NCI-H187 (cell line): ENCODE measurements at places on chromosomes 11 and 22.

DNA sequence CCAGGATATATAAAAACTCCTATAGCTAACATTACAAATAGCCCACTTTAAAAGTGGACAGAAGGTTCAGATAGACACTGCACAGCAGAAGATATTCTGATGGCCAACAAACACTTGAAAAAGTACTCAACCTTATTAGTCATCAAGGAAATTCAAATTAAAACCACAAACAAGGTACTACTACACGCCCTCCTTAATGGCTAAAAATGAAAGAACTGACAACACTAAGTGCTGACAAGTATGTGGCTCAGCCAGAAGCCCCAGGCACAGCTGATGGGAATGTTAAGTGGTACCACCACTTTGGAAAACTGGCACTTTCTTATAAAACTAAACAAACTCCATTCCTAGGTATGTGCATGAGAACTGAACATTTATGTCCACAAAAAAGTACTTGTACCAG is 320.1 kb downstream of the TBC1D22A start:
- no peak for DNase-seq

DNA sequence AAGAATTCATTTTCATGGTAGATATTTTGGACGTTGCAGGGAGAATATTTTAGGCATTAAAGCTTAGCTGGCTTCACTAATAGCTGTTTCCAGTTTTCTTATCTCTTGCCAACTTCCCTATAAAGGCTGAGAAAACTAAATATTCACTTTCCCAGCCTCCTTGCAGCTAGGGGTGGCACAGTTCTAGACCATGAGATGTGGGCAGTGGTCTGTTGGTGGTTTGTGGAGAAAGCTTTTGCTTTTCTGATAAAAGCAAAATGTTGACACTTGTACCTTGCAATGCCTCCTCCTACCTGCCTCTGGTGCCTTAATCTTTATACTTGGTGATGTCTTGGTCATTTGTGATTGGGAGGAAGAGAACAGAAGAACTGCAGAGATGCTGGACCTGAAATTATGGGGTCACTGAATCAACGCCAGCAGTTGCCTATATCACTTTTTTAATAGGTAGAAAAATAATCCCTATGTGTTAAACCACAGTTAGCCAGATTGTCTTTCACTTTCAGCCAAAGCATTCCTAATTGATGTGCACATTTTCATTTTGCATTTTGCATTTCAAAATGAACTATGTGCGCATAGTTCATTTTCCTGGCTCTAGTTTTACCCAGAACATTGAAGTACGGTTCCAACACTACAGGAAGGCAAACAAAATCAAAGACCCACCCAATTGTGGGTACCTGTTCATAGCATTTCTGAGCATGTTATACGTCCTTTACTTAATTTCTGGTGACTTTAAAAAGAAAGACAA is 24.9 kb upstream of the ABTB2 start:
- DNase-seq = no peak

DNA sequence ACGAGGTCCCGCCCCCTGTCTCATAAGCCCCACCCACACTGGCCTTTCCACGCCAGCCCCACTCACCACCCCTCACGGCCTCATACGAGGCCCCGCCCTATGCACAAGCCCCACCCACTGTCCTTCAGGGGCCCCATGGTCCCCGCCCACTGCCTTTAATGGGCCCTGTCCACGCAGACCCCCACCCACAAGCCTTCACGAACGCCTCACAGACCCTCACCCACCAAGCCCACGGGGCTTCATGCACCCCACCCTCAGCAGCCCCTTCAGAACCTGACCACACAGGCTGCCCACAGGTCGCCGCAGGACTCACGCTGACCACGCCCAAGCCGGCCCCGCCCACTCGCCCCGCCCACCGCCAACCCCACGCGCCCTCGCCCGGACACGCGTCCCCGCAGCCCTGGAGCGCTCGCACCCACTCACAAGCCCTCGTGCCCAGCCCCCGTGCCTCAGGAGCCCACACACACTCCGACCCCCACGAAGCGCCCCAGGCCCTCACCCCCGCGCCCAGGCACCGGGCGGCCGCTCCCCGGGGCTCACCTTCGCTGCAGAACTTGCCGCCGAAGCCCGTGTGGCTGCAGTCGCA is 10.5 kb downstream of the NRXN2 start:
- no peak for DNase-seq

- DNase-seq = no peak
Observed at GRCh38 chr11:116312570-116313391, 460.0 kb downstream of the BUD13 start.

- no peak for DNase-seq
Observed at GRCh38 chr22:48594016-48594756, 1233.5 kb downstream of the BRD1 start.

GRCh38 chr11:69297787-69298266 is 3.9 kb downstream of the MYEOV start:
- no peak for DNase-seq

DNA sequence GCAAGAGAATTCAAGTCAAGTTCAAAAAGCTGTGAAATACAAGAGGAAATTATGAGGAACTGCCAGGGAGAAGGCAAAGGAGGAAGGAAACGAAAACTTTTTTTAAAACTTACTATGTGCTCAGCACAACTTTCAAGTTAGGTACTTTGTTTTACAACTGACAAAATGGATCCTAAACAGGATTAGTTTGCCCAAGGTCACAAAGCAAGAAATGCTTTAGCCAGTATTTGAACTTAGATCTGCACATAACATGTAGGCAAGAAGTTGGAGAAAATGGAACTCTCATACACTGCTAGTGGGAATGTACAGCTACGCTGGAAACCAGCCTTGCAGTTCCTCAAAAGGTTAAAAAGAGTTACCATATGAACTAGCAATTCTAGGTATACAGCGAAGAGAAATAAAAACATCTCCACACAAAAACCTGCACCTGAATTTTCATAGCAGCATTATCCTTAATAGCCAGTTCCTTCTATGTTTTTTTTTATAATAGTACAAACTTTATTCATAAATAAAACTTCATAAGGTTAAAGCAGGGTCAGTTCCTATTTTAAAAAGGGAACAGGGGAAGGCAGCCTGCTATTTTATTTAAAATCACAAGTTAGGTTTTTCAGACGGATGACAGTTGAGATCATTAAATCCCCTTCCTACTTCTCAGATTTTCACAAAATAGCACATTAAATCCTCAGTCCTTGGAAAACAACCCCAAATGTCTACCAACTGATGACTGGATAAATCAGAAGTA is 19.2 kb downstream of the DDX6 start:
- no peak for DNase-seq

GRCh38 chr11:128532572-128533091 is 54.7 kb downstream of the ETS1 start:
- no peak for DNase-seq

- DNase-seq = no peak
Observed at GRCh38 chr22:44890416-44891292, 119.2 kb downstream of the PHF21B start.
